ENCODE measurements at places on chromosomes 6 and 20. TPM values are rescaled to one million over a fixed set of nuclear protein-coding genes. Genes with fewer than 3 reads are reported as not detected.

GRCh38 chr6:30942338-30943060 is 1.7 kb downstream of the MUCL3 start:
- no peak for DNase-seq

DNA sequence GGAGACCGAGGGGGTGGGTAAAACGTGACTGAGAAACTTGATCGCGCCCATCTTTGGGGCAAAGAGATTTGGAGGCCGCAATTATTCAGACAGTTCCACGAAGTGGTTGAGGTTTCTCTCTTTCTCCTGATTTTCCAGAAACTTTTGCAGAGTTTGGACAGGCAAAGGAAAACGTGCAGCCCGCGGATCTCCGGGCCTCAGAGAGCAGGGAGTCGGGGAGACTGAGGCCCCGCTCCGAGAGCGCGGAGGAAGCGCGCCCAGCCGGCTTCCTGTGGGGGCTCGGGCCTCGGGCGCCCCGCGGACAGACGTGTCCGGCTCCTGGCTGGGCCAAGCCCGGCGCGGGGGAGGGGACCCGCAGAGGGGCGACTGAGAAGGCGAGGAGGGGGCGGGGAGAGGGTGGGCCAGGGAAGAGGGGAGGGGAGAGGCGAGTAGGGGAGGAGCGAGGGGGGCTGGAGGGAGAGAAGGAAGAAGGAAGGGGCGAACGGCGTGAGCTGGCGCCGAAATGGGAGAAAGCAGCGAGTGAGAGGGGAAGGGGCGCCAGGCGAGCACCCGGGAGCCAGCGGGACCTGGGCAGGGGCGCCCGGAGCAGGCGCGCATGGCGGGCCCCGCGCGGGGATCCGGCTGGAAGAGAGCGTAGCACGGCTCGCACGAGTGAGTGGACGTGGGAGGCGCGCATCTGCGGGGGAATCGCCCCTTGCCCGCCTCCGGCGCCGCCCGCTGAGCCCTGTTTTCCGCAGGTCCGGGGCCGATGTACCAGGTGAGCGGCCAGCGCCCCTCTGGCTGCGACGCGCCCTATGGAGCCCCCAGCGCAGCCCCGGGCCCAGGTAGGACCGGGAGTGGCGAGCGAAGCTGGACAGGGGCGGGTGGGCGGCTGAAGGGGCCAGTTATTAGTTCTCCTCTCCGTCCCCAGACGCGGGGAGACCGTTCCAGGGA is at the start of gene MDFI:
MDFI (plus strand) TSS at position 467 of the 933 bp plus-strand sequence; CDS start at position 749, 282 bp downstream.
- DNase-seq: no peak

The HLA-A gene
- 128 TPM for total RNA-seq

- no peak for DNase-seq
Observed at GRCh38 chr6:170135461-170135820, 155.4 kb downstream of the DLL1 start.

The GPX5 gene
- total RNA-seq: not detected

DNA sequence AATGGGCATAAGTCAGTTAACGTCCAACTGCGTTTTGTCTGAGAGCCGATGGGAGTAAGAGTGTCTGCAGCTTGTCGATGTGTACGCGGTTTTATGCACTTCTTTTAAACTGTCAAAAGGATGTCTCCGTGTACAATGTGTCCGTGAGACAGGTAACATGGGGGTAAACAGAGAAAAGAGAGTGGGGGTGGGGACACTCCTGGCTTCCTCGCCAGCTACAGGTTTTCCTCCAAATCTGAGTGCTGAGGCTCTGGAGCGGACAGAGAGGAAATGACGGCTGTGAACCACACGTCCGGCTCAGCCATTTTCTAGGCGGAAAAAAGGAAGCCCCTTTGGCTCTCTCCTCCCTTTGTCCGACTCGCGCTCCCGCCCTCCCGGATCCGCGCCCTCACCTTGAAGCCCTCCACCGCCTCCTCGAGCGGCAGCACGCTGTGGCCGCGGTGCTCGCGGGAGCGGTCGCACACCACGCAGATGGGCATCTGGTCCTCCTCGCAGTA is 916 bp downstream of the TRIM27 start:
- peak; percentile 50 for DNase-seq

DNA sequence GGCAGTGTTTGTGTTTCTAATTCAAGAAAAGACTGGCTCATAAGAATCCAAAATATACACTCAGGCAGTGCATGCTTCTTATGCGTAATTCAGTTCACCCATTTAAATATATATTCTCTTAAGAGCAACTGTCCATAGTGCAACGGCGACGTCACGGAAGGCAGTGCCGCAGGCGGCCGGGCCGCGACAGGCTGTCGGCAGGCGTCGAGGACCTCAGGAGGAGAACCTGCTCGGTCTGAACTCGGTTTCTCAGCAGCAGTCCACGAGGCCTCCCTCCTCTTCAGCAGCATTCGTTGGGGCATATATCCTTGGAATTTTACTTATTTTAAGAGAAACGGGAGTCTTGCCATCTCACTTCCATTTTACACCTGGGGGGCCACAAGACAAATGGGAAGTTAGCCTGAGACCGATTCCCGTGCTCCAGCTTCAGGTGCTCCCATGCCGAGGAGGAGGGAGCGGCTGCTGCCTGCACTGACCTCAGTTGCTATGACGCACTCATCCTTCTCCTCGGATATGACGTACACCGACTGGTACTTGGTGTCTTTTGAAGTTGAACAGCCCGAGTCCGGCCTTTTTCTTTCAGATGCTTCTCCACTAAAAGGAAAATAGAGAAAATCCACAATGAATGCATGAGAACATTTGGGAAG is 8.2 kb downstream of the DLL1 start:
- DNase-seq: no peak

The LINC00237 gene
- total RNA-seq: 3.9 TPM

DNA sequence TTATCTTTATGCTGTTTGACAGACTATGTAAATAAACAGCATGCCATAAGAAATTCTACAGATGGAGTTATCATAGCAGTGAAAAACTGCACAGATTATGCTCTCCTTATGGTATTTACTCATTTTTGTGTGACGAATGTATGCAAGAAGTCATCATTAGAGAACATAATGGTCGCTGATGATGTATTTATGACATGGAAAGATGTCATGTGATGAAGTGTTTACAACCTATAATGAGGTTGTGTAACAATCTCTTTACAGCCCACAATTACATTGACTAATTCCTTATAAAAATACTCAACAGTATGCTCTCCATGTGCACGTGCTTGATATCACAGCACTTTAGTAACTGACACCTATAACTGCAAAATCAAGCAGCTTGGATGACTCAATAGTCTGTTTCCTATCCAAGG is 192.4 kb downstream of the BMP2 start:
- no peak for DNase-seq

DNA sequence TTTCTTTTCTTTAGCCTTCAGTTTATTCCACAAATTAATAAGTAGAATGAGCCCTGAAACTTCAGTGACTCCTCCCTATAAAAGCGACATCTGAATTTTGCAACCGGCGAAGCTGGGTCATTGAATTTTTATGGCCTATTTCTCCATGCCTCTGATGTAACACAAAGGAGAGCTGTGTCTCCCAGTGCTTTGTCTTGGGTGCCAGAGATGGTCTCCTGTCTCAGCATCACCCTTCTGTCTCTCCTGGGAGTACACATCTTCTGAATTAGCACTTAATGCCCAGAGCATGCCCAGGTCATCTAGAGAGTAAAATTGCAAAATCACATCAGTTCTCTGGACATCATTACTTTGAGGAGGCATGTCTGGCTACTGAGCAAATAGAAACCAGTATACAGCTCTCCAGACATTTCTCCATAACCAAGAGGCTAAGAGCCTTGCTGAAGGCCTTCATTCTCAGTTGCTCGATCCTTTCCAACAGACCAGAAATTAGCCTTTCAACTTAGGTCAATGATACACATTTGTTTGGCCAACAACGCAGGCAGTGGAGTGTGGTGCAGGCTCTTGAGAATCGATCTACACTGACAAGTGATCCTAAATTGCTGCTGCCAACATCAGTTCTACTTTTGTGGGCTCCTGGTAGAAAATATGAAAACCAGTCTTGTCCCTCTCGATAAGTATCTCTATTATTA is 176.0 kb upstream of the FOXQ1 start:
- no peak for DNase-seq

DNA sequence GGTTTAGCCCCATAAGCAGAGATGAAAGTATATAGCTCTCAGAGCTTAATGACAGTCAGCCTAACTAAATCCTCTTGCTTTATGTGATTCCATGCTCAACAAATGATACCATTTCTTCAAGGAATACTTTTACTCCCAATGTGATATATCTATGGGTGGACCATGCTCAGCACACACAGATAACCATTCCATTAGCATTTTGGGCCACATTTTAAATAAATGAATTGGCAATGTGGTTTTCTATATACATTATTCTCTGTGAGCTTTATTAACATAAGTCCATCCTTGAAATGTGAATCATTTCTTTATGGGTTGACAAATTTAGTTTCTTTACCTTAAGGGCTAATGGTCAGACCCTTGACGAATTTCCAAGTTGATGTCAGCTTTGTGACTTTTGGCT is 329.3 kb upstream of the CITED2 start:
- no peak for DNase-seq

DNA sequence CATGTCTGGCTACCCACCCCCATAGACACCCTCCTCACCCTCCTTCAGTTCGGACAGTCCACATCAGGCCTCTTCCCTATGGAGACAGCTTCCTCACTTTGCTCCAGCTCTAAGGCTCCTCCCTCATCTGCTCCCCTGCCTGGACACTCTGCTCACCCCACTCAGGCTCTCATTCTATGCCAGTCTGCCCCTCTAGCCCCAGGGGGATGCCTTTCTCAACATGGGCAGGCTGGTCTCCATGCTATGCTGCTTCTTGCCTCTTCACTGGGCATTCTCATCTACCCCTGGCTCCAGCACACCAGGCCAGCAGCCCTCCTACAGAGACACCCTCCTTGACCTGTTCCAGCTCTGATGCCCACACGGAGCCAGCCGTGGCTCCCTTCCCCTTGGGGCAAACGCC is at the start of gene WFDC8:
WFDC8 (minus strand) TSS at position 101 of the 400 bp plus-strand sequence; CDS start at position 64, 37 bp downstream.
- DNase-seq: no peak

The YWHAB gene
- 327 TPM for total RNA-seq

DNA sequence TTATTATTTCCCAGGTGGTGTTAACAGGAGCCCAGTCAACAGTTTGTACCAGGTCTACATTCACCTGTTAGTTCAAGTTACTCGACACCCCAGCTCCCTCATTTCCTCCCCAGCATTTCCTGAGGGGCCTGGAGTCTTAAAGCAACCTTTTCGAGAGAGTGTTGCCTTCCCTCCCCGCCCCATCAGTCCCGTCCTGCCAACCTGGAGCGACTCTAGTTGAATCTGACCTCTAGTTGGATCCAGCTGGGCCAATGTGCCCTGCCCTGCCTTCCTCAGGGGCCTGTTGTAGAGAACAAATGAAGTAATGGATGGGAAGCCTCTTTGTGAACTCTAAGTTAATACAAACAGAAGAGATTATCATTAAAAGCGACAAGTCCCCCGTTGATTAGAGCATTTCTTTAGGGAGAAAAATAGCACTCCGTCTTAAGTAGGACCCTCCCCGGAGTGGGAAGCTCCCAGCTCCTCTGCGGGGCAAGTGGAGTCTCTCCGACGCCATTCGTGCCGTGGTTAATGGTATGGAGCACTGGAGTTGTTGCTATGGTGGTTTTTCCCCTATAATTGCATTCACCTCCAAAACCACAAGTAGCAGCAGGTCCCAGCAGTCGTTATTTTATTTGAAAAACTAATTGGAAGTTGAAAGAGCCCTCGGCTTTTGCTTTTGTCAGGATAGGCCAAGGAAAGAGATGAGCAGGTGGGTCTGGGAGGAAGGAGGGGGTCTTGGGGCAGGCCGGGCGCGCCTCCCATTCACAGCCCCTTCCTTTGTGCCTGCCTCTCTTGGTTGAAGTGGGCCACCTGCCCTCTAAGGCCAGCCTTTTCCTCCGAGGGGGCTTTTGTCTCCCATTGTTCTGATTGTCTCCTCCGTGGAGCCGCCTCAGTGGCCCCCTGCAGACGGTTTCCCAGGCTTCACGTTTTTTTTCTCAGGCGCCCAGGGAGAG is 16.1 kb downstream of the GHRH start:
- no peak for DNase-seq

The TTK gene
- 0.63 TPM for total RNA-seq

DNA sequence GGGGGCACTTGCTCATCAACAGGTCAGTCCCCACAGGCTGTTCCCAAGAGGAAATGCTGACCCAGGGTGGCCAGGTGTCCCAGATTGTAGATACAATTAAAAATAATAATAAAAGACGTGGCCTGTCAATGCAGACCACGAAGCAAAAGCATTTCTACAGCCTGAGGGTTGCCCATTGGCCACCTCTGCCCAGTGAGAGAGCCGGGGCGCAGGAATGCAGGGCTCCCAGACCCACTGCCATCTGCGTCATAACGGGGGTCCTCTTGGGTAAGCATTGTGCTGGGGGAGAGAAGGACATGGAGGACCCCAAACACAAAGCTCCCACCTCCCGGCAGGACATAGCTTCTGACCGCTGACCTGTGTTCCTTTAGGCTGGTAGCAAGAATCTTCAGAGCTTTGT is 22.9 kb upstream of the AFDN start:
- DNase-seq: no peak

DNA sequence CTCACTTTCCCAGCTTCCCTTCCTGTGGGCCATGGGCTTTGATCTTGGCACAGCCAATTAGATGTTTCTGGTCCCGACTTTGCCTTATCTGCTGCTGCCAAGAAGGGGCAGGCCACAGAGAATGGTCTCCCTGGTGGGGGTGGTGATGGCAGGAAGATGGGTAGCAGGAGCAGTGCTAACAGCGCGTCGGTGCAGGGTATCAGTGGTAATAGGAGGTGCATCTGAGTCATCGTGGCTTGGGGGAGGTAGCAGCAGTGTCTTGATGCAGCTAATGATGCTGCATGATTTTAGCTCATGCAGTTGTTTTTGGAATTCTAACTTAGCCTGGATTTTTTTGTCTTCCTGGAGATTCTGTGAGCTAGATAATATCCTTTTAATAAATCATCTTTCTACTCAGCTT is 18.9 kb upstream of the MAS1 start:
- DNase-seq: no peak

DNA sequence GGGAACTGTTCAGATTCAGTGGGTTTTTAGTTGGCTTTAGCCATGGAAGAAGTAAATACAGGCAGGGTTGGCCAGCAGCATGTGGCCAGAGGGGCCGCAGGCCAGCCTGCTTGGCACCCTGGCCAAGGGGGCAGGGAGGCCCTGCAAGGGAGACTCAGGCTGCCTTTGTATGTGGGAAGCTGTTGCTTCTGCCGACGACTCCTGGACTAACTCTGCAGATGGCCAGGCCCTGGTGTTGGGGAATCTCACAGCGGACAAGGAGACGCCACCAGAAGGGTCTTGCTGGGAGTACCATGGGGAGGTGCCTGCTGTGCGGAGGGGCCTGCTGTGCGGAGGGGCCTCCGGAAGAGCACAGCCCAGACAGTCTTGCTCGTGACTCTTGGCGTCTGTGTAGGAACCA is 25.2 kb downstream of the PYGB start:
- peak; percentile 9 for DNase-seq

- DNase-seq: peak; percentile 24
Observed at GRCh38 chr6:1619673-1620503, 10.2 kb downstream of the FOXC1 start.

The TFAP2D gene
- total RNA-seq: not detected

DNA sequence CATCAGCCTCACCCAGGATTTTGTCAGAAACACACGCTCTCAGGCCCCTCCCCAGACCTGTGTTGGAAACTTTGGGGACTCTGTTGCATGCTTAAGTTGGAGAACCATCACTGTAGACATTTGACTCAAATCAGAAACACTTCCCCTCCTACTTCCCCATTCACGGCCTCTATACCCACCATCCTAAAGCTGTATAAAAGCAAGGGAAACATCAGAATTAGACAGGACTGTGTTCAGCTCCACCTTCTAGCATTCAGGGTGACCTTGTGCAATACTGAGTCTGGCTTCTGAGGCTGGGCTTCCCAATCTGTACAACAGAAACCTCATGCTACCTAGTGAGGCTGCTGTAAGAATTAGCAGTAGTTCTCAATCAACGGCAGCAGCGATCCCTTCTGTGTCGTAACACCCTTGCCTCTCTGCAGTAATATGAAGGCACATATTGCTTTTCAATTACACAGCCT is 252.3 kb downstream of the LY86 start:
- no peak for DNase-seq

Data from dorsolateral prefrontal cortex (tissue), 122 donors.